Mesothelial cell of epicardium (in vitro differentiated cells): ENCODE measurements at places on chromosomes 3 and 15. TPM values are rescaled to one million over a fixed set of nuclear protein-coding genes. Genes with fewer than 3 reads are reported as not detected.

HRG gene
- not detected in 3 replicates for total RNA-seq

LMAN1L gene
- total RNA-seq = 0.16 to 0.65 TPM (median 0.35 TPM) in 3 replicates

CCRL2 gene
- not detected in 3 replicates for total RNA-seq

PEX5L gene
- 0.04 to 0.32 TPM (median 0.20 TPM) in 3 replicates for total RNA-seq

PRR20G gene
- total RNA-seq = not detected in 3 replicates

BFSP2 gene
- total RNA-seq = 0.59 TPM in 1 of 3 replicates, not detected in the others

PLSCR4 gene
- 9.4 to 10.4 TPM (median 9.9 TPM) in 3 replicates for total RNA-seq

UBAP1L gene
- 10.7 to 11.6 TPM (median 10.9 TPM) in 3 replicates for total RNA-seq

DNA sequence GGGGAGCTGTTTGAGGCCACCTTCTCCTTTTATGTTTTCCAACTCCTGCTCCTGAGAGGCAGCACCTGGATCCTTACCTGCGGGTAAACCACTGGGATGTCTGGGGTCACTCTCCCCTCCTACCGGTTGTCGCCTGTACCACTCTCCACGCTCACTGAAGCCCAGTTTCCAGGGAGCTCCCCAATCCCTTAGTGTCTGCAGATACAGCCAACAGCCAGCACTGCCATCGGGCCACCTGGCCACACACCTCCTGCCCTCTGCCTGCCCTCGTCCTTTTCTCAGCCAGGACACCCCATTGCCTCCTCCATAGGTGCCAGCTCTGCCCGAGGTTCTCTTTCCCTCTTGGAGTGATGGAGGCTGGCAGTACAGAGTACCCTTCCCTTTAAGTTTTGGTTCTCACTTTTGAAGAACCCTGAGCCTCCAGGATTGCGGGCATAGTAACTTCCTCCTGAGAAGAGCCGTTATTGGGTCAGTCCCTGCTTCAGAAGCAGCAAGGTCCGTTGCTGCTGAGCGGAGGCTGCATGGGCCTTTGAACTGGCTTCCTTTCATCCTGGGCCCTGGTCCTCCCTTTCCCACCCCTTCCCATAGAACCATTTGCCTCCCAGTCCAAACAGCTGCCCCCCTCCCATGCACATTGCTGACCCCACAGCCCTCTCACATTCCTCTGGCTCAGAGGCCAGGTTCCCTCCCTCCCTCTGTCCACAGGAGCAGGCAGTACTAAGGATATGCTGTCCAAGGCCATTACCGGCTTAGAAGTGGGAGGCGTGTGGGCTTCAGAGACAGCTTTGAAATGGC lies 30.9 kb downstream of the ARNT2 start:
- no peaks in the 10 kb centered on the region for H3K36me3 ChIP-seq
- H3K4me3 ChIP-seq = no peak overlapping the region
- no peaks in the 10 kb centered on the region for H3K27me3 ChIP-seq
- H3K4me1 ChIP-seq = peaks cover 7% of the 10 kb centered on the region

GRCh38 chr3:108998436-108998835 lies 44.8 kb upstream of the GUCA1C start:
- H3K27me3 ChIP-seq = no peaks in the 10 kb centered on the region
- H3K27ac ChIP-seq = no peak overlapping the region
- DNase-seq = no peak
- no peak overlapping the region for H3K4me3 ChIP-seq

GRCh38 chr3:25449857-25450256 lies 21.8 kb downstream of the RARB start:
- no peak overlapping the region for H3K4me3 ChIP-seq
- peaks cover 16% of the 10 kb centered on the region for H3K36me3 ChIP-seq

DNA sequence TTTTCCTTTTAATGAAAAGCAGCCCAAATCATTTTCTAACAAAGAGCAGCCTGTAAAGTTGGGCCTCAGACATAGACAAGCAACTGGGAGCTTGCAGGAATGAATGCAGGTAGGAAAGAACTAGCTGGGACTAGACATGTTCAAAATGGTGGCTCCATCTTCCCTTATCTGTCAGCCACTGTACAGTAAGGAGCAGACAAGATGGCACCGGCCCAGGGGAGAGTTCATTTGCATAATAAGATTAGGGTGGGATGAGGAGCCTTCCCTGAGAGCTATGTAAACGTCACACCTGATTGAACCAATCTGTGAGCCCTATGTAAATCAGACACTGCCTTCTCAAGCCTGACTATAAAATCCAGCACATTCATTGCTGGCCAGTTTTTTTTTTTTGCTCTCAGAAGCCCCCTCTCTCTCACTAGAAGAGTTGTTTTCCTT lies 59.7 kb upstream of the GK5 start:
- peaks cover 9% of the 10 kb centered on the region for H3K36me3 ChIP-seq
- no peak for DNase-seq
- no peak overlapping the region for H3K4me3 ChIP-seq
- no peak overlapping the region for H3K27ac ChIP-seq
